ENCODE measurements at places on chromosomes 16 and 17.

GRCh38 chr16:4377573-4378154 lies 6.0 kb downstream of the VASN start:
- no peak overlapping the region for H3K27ac ChIP-seq
- H3K36me3 ChIP-seq = peaks cover 22% of the 10 kb centered on the region
- DNase-seq = no peak
- no peak overlapping the region for H3K4me3 ChIP-seq
- H3K4me1 ChIP-seq = peaks cover 12% of the 10 kb centered on the region
- no peaks in the 10 kb centered on the region for H3K27me3 ChIP-seq

- no peaks in the 10 kb centered on the region for H3K27me3 ChIP-seq
- no peak for DNase-seq
- no peaks in the 10 kb centered on the region for H3K36me3 ChIP-seq
Measured at GRCh38 chr16:8686031-8686621, 11.7 kb downstream of the ABAT start.

- H3K27me3 ChIP-seq = no peaks in the 10 kb centered on the region
- H3K36me3 ChIP-seq = no peaks in the 10 kb centered on the region
- no peaks in the 10 kb centered on the region for H3K4me1 ChIP-seq
Measured at GRCh38 chr16:5581908-5582307, 484.3 kb upstream of the EEF2KMT start.

- DNase-seq = no peak
- H3K4me1 ChIP-seq = no peaks in the 10 kb centered on the region
- H3K4me3 ChIP-seq = no peak overlapping the region
- no peak overlapping the region for H3K27ac ChIP-seq
- no peaks in the 10 kb centered on the region for H3K27me3 ChIP-seq
- H3K36me3 ChIP-seq = peaks cover 12% of the 10 kb centered on the region
Measured at GRCh38 chr16:84131117-84131516, 13.9 kb downstream of the HSDL1 start.

DNA sequence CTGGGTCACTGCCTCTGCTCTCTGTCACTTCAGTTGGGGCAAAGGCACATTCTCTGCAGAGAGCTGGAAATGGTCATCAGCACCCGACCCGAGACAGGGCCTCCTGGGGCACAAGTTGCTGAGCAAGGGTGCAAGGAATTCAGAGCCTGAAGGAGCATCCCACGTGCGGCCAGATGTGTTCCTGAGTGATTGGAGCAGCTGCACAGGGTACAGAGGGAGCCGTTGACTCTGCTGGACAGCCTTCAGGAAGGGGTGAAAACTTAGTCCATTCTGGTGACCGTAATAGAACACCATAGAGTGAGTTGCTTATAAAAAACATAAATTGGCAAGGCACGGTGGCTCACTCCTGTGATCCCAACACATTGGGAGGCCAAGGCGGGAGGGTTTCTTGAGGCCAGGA lies 106.8 kb downstream of the CCDC182 start:
- no peaks in the 10 kb centered on the region for H3K27me3 ChIP-seq
- H3K4me1 ChIP-seq = no peaks in the 10 kb centered on the region
- peaks cover 3% of the 10 kb centered on the region for H3K36me3 ChIP-seq
- H3K27ac ChIP-seq = no peak overlapping the region
- no peak overlapping the region for H3K4me3 ChIP-seq

GRCh38 chr17:29622337-29623282 lies at the start of gene CORO6:
Gene CORO6, minus strand, starts transcription at chr17:29622912. Its CDS starts 1,491 bp downstream, at chr17:29621421.
- H3K27ac ChIP-seq = no peak within 1 kb of the TSS
- peaks cover 6% of the 10 kb centered on the region for H3K36me3 ChIP-seq
- H3K4me3 ChIP-seq = peak within 1 kb of the TSS; percentile 47
- H3K27me3 ChIP-seq = no peaks in the 10 kb centered on the region
- peak; percentile 82 for DNase-seq
- H3K4me1 ChIP-seq = peaks cover 27% of the 10 kb centered on the region

- no peaks in the 10 kb centered on the region for H3K36me3 ChIP-seq
- no peak overlapping the region for H3K27ac ChIP-seq
- no peaks in the 10 kb centered on the region for H3K4me1 ChIP-seq
- no peak overlapping the region for H3K4me3 ChIP-seq
- H3K27me3 ChIP-seq = no peaks in the 10 kb centered on the region
Measured at GRCh38 chr17:58684003-58684402, 7.8 kb downstream of the TEX14 start.
